CD8-positive, alpha-beta memory T cell (primary cell): ENCODE measurements at places on chromosomes 1 and 21. TPM values are rescaled to one million over a fixed set of nuclear protein-coding genes. Genes with fewer than 3 reads are reported as not detected.
A peak's percentile ranks its signal among the peaks of the same experiment; 100 is the strongest.

PPOX gene
- total RNA-seq: 24.4 TPM

ZNF683 gene
- total RNA-seq: 2.7 TPM

SLC45A1 gene
- total RNA-seq: 0.31 TPM

CR1L gene
- not detected for total RNA-seq

KLHDC9 gene
- total RNA-seq: 0.42 TPM

AIRE gene
- not detected for total RNA-seq

WNT2B gene
- total RNA-seq: 0.09 TPM

AIM2 gene
- total RNA-seq: 42.3 TPM

- no peak for DNase-seq
Observed at GRCh38 chr1:35571263-35571662, 1.9 kb upstream of the TFAP2E start.

DNA sequence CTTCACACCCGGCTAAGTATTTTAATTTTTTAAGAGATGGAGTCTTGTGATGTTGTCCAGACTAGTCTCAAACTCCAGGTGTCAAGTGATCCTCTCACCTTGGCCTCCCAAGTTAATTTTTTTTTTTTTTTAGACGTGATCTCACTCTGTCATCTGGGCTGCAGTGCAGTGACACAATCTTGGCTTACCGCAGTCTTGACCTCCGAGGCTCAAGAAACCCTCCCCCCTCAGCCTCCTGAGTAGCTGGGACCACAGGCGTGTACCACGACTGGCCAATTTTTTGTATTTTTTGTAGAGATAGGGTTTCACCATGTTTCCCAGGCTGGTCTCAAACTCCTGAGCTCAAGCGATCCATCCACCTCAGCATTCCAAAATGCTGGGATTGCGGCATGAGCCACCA is 11.7 kb upstream of the IFNLR1 start:
- DNase-seq: no peak

DNA sequence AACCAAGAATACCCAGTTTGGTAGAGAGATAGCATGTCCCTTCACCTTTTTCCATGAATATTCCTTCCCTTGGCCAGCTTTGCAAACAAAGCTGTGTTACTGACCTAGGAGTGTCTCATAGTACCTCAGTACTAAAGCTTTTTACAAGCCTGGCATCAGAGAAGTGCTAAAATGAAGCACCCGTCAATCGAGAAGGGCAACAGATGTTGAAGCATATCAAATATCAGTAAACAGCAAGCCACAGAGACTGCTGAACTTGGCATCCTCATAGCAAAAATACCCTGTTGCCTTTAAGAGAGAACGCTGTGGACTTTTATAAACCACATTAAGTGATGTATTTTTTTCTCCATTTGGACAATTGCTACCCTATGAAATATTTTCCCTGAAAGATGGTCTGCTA is 128.6 kb upstream of the HOOK1 start:
- DNase-seq: no peak

- peak; percentile 41 for DNase-seq
Observed at GRCh38 chr21:34029743-34030528, 43.4 kb upstream of the MRPS6 start.

DNA sequence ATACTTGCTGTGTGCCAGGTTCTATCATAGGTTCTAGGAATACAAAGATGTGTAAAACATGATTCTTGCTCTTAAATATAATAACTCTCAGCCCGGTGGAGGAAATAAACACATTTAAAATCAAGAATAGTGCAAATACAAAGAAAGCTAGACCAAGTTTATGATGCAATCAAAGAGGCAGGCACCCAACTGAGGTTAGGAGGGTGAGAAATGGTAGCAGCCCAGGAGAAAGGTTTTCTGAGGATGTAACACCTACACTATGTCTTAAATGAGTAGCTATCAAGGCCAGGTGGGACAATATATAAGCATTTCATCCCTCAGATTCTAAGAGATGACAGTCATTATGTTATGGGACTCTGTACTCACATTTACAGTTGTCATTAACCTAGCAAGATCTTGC is 9.7 kb upstream of the PIGC start:
- DNase-seq: no peak

GRCh38 chr1:30420519-30421050 is 302.8 kb downstream of the MATN1 start:
- no peak for DNase-seq

DNA sequence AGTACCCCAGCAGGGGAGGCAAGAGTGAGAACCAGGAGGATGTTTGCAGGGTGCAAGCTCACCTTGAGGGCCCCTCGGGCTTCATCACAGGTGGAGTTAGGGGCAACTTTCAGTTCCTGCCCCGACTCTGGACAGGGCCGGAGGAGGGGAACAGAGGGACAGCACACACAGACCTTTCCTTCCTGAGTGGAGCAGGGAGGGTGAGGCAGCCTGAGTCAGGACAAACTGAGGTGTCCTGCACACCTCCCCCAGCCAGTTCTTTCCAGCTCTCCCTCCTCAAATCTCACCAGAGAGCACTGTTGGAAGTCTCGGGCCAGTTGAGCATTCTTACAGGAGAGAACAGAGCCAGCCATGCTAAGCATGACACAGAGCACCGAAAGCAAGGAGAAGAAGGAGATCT is 1.5 kb downstream of the ENTREP3 start:
- no peak for DNase-seq

- DNase-seq: no peak
Observed at GRCh38 chr1:235161685-235162327, 756 bp upstream of the RBM34 start.

GRCh38 chr1:212141404-212141803 is 105.9 kb downstream of the DTL start:
- DNase-seq: no peak

DNA sequence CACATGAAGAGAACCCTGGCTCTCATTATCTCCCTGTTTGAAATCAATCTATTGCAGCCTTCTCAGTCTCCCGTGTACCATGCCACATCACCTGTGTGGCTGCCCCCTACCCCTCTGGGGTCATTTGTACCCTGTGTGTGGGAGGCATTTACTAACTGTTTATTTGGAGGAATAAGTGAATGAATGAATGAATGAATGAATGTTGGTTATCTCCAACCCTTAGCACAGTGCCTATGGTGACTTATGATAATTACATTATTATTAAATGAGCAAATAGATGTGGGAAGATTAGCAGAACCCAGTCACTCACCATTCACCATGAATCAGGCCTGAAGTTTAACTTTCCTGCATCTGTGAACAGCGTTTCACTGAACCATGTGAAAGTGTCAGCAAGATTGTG is 560.8 kb downstream of the MATN1 start:
- no peak for DNase-seq

DNA sequence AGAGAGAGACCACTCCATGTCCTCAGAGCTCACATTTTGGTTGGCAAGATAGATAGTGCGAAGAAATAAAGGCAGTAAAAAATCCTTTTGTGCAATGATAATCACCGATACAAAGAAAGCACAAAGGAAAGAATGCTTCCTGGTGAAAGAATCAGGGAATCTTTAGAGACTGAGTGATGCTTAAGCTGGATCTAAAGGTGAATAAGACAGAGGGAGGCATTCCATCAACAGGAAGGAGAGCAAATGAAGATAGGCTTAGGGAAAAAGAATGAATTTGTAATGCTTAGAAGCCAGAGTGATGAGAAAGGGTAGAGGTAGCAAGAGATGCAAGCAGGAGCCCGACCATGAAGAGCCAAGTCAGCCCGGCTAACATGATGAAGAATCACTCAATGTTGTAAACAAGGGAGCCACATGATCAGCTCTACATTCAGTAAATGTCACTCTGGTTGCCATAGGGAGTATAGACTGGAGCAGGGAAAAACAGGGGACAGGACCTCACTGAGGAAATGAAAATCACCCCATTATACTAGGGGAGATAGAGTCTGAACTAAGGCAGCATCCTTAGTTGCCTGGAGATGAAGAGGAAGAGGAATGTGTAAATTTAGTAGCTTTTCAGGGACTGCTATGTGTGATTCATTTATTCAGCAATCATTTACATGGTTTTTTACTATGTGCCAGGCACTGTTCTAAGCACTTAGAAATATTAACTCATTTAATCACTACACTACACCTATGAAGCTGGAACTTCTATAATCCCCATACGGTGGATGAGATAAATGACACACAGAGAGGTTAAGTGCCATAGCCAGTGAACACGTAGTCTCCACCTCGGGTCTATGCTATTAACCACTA is 402.6 kb upstream of the NFIA start:
- no peak for DNase-seq

GRCh38 chr1:36392836-36393235 is 4.9 kb downstream of the LSM10 start:
- no peak for DNase-seq

GRCh38 chr1:220734571-220735326 is 13.4 kb upstream of the MTARC2 start:
- DNase-seq: no peak

DNA sequence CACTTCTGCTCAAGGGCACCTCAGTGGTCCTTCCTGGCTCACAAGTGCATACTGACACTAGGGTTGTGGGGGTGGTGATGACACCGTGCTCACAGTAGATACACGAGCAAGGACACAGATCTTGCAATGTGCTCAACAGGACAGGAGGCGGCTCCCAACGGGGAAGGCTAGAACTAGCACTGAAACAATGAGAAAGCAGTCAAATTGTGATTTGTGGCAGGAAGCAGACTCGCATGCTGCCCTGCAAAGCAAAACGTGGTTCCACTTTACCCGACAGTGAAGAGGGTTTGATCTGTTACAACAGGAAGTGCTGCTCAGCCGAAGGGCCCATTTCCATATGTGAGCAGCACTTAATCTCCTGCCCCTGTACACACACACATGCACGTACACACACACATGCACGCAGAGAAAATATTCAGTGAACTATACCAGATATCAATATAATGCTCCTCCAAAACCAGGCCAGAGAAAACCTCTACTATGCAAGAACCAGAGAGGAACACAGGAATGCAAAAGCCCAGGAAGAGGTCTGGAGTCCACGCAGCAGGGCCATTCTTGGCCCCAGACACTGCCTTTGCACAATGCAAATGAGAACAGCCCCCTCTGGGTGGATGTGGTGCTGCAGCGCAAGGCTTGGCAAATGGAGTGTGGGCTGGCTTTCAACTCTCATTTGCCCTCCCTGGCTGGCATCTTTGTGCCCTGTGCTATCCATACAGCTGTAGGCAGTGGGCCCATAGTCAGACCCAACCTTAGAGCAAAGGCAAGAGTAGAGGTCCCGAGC is 47.1 kb downstream of the KANK4 start:
- peak; percentile 36 for DNase-seq

DNA sequence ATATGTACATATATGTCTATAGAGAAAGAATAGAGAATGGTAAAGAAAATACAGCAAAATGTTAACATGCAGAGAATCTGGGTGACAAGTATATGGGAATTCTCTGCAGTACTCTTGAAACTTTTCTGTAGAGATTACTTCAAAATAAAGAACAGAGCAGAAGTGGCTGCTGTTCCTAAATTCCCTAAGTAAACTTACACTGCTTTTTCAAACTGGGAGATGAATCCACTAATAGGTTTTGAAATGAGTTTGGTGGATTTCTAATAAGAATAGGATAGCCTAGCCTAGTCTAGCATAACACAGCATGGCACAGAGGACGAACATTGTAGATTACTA is 450 bp upstream of the CR2 start:
- DNase-seq: no peak

GRCh38 chr1:39852214-39852791 is 31.0 kb downstream of the TRIT1 start:
- no peak for DNase-seq

DNA sequence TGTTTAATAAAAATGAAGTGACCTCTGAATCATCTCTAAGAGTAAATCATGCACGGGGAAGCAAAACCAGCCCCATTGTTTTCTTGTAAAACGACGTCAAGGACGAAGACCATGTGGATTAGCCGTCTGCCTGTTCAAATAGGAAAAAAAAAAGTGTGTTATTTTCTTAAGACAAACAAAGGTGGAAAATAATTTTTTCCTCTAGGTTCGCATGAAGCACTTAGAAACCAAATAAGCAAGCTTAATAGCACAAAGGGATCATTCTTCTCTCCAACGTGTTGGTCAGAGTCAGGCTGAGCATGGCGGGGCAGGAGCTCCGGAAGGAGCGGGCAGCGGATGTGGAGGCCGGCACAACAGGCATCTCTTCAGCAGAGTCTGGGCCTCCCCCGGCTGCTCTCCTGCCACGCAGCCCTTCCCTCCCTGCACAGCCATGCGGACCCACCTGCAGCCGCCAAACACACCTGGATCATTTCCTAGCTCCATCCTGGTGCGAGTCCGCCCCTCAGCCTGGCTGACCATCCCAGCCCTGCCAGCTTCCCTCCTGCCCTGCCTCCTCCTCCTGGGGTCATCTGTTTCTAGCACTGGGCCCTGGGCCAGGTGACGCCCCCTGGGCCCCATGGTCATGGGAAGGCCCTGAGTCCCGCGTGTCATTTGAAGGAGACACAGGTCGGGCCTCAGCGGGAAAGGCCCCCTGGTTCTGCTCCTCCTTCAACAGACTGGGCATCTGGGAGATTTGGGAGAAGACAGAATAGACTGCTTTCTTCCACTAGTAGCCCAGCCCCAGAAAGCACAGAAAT is 40.2 kb downstream of the MX1 start:
- no peak for DNase-seq

- no peak for DNase-seq
Observed at GRCh38 chr1:117365350-117366176, 1.7 kb upstream of the MAN1A2 start.

- DNase-seq: no peak
Observed at GRCh38 chr1:60573726-60574409, 500.3 kb upstream of the C1orf87 start.

- no peak for DNase-seq
Observed at GRCh38 chr1:23719162-23719820, 24.0 kb upstream of the ELOA start.

DNA sequence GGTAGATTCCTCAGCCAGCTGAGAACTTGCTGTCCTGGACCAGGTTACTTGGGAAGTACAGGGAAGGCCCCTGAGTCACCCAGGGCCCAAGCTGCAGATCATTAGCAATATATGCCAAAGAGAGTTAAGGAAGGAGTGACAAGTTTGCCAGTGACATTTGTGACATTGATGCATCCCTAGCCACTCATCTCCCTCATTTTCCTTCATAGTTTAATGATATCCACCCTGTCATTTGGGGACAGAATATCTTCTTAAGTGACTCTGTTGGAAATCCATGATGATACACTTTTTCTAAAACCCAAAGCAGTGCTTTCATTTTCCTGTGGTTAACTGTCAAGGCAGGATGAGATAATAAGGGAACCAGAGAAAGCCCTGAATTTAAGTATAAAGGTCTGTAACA is 3.2 kb downstream of the TNN start:
- DNase-seq: no peak

DNA sequence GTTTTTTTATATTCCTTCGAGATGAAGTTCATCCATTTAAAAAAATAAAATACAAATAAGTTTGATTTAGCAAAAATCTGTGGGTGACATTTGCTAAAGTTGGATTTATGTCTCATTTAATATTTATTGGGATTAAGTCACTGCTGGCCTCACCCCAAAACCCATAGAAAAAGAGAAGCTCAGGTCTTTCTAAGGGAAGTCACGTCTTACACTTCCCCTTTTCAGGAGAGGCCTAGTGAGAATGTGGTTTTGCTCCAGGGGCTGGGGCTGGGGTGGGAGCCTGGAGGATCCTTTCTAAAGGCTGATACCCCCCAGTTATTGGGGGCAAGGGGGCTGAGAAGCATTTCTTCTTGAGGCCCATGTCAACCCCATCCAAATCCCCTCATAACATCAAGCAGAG is 300.3 kb downstream of the DSCAM start:
- no peak for DNase-seq
